ENCODE measurements at places on chromosomes 7 and 10. TPM values are rescaled to one million over a fixed set of nuclear protein-coding genes. Genes with fewer than 3 reads are reported as not detected.

GRCh38 chr7:155455776-155456737, 1.9 kb upstream of the EN2 start:
- no peak for DNase-seq

DNA sequence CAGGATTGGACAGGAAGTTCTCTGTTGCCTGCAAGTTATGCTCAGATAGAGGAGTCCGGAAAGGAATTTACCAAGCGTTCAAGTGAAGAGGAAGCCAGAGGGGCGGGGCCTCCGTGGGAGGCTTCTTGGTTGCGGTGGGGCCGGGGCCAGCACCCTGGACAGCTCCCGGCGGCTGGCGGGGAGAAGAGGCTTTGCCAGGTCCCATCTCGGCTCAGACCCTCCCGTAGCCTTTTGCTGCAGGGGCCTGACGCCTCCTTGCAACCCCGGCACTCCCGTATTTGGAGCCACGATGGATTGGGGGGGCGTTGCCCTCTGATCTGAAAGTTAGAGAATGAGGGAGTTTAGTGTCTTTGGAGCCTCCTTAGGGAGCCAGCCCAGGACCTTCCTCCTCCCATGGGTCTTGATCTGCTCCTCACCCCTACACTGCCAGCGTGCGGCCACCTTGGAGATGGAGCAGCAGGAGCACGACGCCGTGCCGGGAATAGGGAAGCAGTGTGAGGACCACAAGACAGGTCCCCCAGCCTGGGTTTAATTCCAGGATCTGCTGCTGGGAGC, 3.1 kb upstream of the SLC18A3 start:
- no peak for DNase-seq

DNA sequence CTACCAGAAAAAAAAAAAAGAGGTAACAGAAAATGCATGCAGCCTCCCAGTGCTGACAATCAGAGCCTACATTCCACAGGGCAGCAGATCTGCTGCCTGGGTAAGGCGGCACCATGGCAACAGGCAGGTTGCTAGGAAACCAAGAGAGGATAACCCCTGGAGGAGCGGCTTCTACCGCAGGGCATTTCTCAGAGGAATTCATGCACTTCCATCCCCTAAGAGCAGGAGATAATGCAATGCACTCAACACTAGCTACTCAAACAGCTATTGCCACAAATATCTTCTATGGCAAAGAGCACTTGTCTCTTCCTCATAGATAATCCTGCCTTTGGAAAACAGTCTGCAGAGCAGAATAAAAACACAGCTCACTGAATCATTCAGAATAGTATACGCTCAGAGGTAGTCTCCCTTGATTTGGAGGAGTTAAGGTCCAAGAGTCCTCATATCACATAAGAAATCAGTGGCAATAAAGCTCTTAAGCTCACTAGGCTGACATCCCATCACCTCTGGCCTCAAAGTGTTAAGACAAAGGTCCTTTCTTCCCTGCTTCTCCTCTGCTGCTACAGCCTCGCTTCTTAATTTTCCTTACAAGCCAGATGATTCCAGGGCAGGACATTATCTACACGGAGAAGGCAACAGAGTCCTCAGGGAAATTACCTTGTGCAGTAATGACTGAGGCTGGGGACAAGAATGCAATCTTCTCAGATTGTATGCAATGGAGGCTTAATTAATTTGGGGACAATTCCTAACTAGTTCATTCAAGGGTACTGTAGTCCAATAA, 10.7 kb downstream of the PSAP start:
- DNase-seq: peak; percentile 89

DNA sequence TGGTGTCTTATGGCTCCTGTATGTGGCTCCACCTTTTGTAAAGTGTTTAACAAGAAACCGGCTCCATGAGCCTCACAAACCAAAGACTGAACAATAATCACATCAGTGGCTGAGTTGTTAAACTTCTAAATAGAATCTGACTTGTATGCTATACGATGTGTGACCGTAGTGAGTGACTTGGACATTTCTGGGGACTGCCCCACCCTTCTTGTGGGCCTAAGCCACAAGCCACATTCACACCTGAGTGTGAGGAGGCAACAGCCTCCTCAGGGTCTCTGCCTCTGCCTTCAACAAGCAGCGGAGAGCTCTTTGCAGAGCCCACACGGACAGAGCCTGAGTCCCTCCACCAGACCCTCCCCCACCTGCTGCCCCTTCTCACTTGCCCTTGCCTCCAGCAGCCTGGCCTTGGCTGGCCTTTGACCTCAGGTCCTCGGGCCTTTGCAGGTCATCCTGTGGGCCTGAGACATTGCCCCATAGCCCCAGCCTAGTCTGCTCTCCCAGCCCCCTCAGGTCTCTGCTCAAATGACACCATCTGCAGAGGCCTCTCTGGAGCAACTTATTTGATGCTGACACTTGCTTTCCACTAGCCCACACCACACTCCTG, 156.8 kb upstream of the TNS3 start:
- no peak for DNase-seq

DNA sequence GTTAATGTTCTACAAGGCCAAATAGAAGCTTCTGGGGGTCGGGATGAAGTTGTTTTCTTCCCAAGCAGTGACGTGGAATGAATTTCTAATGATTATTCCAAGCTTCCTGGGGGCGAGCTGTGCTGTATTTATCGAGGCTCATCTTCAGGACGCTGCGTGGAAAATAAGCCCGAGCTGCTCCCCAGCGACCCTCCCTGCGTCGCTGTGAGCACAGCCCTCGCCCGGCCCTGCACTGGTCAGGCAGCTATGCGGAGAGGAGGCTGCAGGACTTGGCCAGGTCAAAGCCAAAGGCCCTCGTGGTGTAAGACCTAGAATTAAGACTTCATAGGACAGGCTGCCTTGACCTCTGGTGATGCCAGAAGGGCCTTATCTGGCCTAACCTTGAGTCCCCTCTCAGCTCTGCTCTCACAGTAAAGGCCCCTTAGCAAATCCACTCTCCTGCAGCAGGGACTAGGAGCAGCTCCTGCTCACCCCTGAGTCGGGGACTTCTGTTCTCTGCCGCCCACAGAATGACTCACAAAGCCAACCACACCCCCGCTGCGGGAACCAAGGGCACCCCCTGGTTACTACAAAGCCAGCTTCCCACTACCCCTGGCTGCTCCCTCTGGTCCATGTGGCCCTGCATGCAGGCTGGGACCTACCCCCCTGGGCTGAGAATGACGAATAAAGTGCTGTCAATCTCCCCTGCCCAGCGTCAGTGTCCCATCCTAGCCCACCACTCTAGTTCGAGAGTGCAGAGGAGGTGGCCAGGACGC, 501.6 kb downstream of the TCERG1L start:
- no peak for DNase-seq

GRCh38 chr7:37096341-37096740, 352.3 kb downstream of the ELMO1 start:
- DNase-seq: no peak

DNA sequence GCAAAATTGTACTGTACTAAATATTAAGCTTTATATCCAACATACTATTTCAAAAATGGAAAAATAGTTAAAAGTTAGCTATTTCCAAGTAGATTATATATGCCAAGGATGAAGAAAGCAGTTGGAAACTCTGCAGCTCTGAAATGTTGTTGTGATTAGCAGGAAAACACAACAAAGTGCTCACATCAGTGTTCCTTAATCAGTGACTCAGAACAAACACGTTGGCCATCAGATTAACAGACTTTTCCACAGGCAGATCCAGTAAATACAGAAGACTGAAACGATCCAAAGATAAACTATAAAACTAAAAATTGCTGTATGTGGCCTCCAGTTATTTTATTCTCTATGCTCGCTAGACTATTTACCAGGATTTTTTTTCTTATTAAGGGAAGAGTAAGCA, 99.6 kb upstream of the SEMA3D start:
- no peak for DNase-seq

DNA sequence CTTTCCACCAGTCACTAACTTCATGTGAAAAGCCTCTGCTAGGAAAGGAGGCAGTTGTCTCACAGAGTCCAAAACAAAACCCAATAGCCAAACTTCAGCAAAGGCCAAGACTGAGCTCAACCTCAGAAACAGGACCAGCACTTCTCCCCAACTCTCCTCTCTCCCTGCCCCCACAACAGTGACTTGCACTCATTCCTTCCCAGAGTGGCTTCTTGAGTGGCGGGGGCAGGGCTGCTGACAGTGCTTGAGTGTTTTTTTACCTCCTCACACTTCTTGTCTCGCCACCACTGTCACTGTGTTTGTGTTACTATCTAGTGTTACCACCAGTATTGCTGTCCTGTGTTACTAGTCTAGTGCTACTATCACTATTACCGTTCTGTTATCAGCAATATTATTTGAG, 206.8 kb downstream of the KLF6 start:
- no peak for DNase-seq

DNA sequence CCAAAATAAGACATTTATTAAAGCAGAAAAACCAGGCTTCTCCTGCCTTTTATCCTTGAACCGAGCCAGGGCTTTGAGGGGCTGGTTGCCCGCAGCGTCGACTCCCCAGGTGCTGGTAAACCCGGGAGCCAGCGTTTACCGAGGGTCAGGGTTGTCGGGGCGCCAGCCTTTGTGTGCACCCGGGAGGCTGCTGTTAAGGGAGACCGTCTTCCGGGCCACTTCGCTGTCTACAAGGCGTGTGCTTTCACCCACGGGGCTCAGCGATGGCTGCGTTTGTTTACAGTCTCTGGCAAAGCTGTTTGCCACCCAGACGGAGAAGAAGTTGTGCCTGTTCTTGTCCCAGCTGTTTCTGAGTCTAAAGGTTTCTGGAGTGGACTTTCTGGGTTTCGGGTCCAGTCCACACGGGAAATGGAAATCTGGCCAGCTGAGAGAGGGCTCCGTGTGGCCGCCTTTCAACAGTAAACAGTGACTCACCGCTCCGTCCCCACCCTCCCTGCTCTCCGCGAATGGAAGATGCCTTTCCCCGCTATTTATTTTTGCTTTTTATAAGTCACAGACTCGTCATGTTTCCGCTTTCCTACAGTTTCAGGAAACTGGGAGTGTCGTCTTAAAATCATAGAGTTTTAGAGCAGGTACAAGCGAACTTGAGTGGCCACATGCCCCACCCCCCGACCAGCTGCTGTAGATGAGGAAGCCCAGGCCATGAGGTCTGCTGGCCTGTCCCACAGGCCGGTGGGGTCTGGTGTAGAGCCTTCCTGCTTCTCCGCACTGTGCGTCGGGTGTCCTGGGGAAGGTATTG, 2.2 kb downstream of the MAFK start:
- DNase-seq: peak; percentile 88

DNA sequence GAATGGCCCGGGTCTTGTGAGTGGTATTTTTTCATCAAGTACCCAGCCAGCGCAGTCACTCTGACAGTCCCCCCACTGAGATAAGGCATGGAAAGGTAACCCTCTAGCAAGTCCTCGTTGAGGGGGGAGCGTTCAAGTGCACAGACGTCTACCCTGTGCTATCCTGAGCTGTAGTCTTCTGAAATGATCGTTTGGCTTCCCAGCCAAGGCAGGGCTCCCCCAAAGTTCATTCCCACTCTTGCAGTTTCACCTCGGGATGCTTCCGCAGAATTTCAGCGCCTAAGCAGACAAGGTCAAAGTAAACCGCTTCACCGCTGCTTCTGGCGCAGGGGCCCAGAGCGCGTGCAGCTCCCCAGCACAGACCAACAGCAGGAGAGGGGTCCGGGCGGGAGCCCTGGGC, 1.8 kb downstream of the INSYN2A start:
- no peak for DNase-seq

The PNLIPRP2 gene
- polyA plus RNA-seq: not detected

The ORC5 gene
- 11.7 TPM for polyA plus RNA-seq

The PTN gene
- 33.5 TPM for polyA plus RNA-seq

The HMX3 gene
- not detected for polyA plus RNA-seq

The PCLO gene
- polyA plus RNA-seq: 0.69 TPM

The CAMK1D gene
- polyA plus RNA-seq: 1.6 TPM

Data from BJ (cell line).